ENCODE measurements at places on chromosomes 6 and 20.

DNA sequence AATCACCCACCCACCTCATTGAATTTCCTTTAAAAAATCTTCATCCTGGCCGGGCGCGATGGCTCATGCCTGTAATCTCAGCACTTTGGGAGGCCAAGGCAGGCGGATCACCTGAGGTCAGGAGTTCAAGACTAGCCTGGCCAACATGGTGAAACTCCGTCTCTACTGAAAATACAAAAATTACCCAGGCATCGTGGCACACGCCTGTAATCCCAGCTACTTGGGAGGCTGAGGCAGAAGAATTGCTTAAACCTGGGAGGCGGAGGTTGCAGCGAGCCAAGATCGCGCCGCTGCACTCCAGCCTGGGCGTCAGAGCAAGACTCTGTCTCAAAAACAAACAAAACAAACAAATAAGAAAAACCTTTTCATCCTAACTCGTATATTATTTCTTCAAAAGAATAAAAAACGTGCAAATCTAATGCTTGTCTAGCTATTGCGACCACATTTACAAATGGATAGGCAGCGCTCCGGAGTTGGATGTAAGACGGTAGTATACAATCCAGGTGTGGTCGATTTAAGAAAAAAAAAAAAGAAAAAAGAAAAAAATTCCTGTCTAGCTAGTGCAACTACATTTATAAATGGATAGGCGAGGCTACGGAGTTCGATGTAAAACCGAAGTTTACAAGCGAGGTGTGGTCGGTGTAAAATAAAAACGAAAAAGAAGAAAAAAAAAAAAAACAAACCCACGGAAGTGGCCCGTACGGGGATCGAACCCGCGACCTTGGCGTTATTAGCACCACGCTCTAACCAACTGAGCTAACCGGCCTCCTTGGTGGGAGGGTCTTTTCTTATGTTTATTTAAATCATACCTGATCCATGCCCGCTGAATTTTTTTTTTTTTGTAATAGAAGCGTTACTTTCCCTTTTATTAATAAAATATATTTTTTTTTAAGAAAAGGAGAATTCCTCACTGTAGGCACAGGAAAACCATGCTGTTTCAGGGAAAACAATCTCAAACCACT lies 70.7 kb upstream of the PRSS16 start:
- peak; percentile 92 for DNase-seq

- no peak for DNase-seq
These were observed 56.9 kb upstream of the DYNLRB1 start for GRCh38 chr20:34459209-34459897.

DNA sequence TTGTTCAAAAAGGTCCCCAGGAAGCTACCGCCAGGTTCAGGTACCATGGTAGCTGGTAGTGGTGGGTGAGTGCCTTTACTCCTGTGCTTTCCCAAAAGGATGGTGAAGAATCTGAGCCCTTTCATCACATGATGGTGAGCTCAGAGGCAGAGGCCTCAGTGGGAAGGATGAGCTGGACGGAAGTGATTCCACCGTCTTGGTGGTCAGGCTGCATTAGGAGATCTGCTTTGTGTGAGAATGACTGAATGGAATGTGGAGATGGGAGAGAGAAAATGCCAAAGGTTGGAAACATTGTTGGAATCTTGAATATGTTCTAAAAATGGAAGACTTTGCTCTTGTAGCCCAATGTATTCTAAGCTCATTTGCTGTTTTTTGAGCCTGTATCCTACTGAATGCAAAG lies 108.1 kb upstream of the SCP2D1 start:
- no peak for DNase-seq

- DNase-seq: no peak
These were observed 106.4 kb downstream of the JARID2 start for GRCh38 chr6:15352220-15352619.

- DNase-seq: peak; percentile 42
These were observed 353.9 kb downstream of the HACE1 start for GRCh38 chr6:104505838-104506237.

DNA sequence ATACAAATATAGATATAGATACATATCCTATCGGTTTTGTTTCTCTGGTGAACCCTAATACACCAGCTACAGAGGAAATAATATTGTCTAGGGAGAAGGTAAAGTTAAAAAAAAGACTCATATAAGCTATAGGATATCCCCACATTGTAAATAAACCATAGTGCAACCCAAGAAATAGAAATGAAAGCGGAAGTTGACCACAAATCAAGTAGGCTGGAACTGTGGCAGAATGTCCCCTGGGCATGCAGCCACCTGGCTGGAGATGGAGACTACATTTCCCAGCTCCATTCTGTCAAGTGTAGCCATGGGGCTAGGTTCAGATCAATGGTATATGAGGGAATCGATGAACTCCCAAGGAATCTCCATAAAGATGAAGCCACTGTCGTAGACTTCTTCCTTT lies 70.1 kb upstream of the RPS6KA2 start:
- no peak for DNase-seq

GRCh38 chr6:115358616-115359015 lies 702.1 kb downstream of the FRK start:
- no peak for DNase-seq

GRCh38 chr6:139538366-139538765 lies 163.9 kb upstream of the CITED2 start:
- DNase-seq: no peak

DNA sequence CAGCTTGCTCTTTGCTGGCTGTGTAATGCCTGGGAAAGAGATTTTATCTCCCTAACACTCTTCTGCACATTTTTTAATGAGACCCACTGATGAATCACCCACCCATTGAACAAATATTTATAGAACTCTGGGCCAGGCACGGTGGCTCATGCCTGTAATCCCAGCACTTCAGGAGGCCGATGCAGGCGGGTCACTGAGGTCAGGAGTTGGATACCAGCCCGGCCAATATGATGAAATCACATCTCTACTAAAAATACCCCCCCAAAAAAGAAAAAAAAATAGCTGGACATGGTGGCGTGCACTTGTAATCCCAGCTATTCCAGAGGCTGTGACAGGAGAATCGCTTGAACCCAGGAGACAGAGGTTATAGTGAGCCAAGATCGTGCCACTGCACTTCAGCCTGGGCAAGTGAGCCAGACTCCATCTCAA lies 82.1 kb upstream of the SIRPA start:
- DNase-seq: no peak

- no peak for DNase-seq
These were observed 101.7 kb upstream of the HDGFL1 start for GRCh38 chr6:22467645-22468044.

GRCh38 chr20:32687180-32687532 lies 13.4 kb upstream of the C20orf203 start:
- no peak for DNase-seq

DNA sequence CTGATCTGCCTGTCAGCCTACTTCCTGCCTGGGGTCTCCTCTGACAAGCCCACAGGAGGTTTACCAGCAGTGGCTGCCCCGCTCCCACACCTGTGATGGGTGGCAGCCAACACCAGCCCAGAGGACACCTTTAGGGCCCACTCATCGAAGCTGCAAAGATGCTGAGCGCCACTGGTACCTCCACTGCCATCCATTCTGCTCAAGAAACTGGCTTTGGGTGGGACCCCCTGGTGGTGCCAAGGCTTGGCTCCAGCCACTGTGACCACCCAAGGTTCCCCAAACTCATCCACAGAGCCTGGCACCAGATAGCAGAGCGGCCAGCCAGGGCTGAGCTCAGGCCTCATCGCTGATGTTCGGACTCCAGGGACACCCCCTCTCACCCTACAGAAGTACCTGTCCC lies 42.5 kb downstream of the PREX1 start:
- no peak for DNase-seq

DNA sequence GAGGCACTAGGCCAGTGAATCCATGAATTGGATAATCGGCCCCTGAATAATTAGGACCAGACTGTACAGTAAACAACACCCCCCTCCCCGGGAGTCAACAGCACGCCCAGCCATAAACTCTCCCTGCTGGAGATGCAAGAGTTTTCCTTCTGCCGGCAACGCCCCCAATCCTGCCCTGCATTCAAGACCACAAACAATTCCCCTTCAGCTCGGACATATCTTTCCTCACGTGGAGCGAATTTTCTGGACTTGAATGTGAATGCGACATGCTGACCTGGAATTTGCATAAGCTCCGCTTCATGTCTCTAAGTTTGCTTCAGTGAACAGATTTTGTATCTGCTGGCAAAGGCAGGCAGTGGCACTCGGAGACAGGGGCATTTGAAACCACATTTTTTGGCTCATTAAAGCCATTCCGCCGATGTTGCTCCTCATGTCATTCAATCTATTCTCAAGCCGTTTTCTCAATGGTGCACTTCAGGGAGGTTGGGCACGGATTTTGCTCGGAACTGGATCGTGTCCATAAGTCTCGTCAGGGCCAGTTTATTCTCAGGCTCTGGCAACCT lies 38.0 kb upstream of the GMPR start:
- peak; percentile 71 for DNase-seq

DNA sequence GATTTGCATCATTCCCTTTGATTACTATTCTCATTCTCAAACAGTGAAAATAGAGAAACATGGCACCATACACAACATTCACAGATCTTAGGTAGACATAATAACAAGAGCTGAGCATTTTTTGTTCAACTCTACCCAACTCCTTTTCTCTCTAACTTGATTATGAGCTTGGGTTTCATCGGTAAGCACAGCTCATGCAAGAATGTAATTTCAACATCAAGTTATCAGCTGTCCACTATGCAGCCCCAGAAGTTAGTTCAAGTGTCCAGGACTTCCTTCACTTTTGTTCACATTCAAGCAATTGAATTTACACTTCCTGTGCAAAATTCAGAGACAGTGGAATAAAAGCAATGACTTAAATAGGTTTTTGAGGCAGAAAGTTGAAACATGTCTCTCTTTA lies 297.7 kb upstream of the SASH1 start:
- DNase-seq: no peak

- no peak for DNase-seq
These were observed 22.5 kb downstream of the HFE start for GRCh38 chr6:26109772-26110171.

DNA sequence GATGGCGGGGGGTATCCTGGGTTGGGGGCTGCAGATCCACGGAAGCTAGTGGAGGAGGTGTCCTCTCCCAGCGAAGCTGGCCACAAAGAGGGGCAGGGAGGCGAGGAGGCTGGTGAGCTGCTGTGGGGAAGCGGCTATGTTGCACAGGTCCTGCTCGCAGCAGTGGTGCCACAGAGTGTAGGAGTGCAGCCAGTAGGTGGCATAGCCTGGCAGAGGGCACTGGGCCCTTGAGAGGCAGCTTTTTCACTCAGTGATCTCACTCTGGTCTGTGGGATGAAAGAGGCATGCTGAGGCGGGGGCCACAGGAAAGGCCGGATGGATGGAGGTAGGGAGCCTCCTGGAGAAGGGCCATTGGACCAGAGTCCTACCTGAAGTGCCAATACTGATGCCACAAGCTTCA lies 2.9 kb upstream of the LY6G6D start:
- DNase-seq: no peak

GRCh38 chr6:28580475-28580874 lies 54.8 kb downstream of the GPX5 start:
- no peak for DNase-seq

DNA sequence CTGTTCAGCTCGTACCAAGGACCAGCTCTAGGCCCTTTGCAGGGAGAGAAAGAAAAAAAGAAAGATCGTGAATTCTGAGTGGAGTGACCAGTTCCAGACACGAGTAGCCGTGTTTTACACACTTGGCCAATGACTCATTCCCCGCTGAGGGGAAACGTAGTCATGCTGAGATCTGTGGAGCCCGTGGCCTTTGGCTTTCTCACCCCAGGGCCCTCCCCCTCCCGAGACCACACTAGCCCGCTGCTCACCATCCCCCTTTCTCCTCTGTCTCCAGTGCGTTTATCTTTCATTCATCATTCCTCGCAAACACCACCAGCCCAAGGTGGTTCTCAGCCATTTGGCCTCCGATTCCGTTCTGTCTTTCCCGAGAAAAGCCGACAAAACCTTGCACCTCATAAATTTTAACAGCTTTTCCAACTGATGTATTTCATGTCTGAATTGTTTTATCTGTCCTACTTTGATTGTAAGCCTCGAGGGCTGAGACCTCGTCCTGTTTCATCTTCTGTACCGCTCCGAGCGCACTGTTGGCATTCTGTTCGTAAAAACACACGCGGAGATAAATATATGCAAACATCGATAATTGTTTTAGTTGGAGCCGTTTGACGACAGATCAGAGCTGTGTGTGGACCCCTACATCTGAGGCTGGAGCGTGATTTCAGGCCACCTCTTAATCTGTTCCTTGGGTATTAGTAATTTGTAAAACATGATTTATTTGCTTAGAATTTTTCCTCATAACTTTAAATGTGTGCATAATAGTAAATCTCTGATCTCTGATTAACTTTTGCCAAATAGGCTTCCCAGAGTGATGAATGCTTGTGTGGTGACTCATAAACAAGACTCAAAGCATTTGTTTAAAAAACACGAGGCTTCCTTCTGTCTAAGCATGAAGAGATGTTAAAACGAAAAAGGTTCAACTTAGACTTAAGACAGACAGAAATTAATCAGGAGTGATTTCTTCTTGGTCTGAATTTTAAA lies 336.6 kb downstream of the CDH4 start:
- DNase-seq: no peak

GRCh38 chr6:113500221-113500620 lies 356.9 kb upstream of the MARCKS start:
- no peak for DNase-seq

DNA sequence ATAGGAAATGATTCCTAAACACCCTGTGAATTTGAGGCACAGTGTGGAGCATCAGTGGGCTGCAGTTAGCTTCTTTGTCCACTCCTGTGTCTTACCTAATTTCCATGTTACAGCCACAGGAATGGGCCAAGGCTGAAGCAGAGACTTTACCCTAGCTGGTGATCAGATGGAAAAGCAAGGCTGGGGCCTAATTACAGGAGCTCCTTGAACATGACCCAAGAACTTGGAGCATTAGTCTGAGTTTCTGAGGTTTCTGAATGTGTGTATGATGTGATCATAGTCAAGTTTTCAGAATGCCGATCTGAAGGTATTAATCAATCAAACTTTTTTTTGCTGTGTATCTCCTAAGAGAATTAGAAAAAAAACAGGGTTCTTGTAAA lies 18.0 kb downstream of the HECA start:
- DNase-seq: no peak

GRCh38 chr20:14723614-14724013 lies 386.2 kb upstream of the FLRT3 start:
- DNase-seq: no peak

DNA sequence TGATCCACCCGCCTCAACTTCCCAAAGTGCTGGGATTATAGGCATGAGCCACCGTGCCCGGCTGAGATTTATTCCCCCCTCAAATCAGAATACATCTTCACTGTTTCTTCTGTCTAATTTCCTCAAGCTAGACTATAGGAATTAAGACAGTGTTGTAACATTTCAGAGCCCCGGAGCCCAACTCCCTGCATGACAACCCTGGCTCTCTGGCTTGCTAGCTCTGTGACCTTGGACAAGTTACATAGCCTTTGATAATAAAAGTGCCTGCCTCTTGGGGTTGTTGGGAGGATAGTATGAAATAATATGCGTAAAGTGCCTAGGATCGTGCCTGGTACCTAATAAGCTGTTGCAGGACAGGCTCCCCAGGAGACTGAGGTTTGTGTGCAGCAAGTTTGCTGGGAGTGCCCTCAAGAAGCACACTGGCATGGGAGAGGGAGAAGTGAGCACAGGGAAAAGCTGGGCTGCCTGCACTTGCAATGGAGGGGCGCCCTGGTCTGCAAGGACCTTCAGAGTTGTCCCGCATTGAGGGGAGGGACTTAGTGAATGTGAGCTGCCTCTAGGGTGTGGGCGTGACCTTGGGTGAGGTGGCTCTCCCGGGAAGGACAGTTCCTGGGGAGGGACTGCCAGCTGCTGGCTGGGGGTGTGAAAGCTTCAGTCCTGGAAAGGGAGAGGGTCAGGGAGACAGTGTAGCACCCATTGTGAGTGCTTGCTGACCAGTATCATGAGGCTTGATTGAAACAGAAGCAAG lies 43.4 kb downstream of the TAF8 start:
- no peak for DNase-seq
